ENCODE measurements at places on chromosomes 2 and 18.

DNA sequence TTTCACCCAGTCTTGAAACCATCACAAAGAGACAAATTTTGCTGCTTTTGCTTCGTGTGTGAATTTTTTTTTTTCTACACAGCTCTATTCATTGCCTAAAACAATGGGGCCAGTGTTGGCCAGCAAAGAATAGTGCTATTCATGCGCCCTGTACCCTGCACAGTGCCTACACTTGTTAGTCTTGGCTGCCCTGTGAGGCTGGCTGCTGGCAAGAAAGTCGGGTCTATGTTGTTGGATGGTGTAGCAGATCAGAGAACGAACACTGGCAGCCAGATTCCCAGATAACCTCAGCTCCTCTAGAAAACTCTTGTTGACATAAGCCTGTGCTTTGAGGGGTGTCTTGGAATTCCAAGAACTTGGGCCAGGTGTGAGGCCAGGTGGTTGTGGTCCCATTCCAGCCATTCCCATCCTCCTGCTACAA lies 455.7 kb upstream of the TCF4 start:
- no peak for DNase-seq

DNA sequence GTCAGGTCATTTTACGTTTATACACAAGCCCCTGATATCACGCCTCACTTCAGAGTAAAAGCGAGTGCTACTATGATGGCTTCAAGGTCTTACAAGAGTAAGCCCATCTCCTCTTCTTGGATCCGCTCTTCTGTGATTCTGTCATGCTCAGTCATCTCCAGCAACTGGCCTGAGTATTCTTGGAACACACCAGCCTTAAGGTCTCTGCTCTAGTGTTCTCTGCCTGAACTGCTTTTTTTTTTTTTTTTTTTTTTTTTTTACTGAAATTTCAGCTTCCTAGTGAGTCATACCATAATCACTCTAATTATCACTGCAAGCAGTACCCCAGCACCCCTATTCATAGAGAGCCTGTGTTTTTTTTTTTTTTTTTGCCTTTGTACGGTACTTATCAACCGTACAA lies 1228.9 kb downstream of the CNTNAP5 start:
- DNase-seq: no peak

DNA sequence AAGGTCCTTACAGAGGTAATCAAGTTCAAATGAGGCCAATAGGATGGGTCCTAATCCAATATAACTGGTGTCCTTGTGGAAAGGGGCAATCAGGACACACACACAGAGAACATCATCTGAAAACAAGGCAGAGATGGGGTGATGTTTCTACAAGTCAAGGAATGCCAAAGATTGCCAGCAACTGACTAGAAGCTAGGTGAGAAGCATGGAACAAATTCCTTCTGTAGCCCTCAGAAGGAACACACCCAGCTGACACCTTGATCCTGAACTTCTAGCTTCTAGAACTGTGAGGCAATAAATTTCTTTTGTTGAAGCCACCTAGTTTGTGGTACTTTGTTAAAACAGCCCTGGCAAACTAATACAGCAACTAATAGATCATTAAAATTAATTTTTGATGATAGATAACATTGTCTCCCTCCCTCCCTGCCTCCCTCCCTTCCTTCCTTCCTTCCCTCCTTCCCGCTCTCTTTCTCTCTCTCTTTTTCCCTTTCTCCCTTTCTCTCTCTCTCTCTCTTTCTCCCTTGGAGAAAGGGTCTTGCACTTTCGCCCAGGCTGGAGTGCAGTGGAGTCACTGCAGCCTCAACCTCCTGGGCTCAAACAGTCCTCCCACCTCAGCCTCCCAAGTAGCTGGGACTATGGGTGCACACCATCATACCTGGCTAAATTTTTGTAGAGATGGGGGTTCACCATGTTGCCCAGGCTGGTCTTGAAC lies 10.3 kb upstream of the CD8A start:
- DNase-seq: no peak

- no peak for DNase-seq
These were observed 239.4 kb upstream of the SKOR2 start for GRCh38 chr18:47490882-47491281.

DNA sequence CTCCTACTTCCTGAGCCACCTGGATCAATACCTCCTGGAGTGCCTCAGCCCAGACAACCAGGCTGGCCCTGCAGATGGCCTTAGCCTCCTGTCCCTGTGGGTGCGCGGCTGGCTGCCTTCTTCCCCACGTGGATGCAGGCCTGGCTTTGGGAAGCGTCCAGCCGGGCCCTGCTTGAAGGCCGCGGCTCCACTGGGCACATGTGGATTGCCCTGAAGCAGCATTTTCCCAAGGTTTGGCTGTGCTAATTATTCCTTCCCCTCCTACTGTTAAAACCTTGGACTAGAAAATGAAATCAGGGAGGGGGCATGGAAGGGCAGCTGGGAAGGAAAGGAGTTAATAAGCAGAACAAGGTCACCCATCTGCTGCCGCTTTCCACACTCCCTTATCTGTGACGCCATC lies 143.0 kb upstream of the GATA6 start:
- peak; percentile 67 for DNase-seq

GRCh38 chr2:38797953-38798352 lies 19.9 kb downstream of the GEMIN6 start:
- DNase-seq: no peak

DNA sequence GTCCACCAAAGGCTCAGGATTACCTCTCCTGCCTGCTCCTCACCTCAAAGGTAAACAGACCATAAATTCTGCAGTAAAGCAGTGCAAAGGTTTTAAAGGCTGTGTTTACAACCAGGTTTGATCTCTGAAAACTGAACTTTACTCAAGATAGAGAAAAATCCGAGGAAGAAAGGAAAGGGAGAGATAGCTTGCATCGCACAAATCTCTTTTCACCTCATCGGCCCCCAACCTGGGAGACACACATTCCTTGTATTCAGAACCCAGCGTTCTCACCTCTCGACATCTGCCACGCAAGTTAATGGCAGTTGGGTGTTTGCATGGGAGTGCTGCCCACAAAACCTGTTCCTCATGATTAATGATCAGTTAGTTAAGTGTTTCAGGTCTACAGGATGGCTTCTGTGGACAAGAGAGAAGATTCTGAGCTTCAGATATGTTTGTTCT lies 72.6 kb downstream of the GATA6 start:
- no peak for DNase-seq

- DNase-seq: no peak
These were observed 44.1 kb upstream of the RND3 start for GRCh38 chr2:150531591-150531990.

- DNase-seq: no peak
These were observed 84.3 kb downstream of the EFEMP1 start for GRCh38 chr2:55839182-55839819.

GRCh38 chr18:32753656-32754260 lies 19.1 kb downstream of the KLHL14 start:
- peak; percentile 96 for DNase-seq

DNA sequence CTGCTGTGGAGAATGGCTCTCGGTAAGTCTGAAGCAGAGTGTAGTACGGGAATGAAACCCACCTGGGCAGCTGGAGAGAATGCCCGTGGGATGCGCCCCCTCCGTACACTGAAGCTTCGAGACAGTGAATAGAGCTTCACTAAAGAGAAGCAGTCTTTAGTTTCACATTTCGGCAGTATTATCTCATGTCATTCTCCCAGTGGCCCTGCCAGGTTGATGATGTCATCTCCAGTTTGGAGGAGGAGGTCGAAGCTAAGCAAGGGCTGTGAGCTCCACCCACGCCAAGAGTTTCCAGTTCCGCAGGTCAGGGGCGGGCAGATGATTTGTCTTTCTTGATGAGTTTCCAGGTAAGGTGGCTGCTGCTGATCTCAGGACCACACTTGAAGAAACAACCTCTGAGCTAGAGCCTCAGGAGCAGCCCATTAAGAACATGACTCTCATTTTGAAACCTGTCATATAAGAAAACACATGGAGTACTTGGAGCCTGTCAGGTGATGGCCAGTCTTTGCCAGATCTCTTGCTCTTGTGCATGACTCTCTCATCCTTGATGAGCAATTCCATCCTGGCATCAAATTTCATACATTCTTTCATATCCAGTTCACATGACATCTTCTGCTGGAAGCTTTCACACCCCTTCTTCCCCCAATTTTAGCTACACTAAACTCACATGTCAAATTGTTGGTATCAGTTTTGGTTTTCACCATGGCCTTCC lies 475.0 kb downstream of the RNF144A start:
- DNase-seq: no peak

DNA sequence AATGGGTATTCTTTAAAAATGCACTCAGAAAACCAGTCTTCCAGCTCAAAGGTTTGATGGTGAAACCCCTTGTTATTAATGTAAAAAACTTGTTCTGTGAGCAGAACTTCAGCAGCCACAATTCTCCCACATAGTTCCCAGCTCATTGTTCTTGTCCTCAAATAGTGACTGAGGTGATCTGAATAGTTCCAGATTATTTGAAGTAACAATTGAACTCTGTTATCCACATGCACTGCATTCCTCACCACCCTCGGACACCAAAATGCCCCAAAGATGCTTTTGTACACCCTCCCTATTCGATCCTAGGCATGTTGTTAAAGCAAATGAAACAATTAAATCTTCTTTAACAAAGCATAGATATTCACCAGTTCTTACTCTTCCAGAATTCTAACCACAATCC lies 2186.8 kb upstream of the CELF4 start:
- no peak for DNase-seq

Data from NCI-H82 (cell line).